ENCODE measurements at places on chromosomes 7 and 10.
A peak's percentile ranks its signal among the peaks of the same experiment; 100 is the strongest.

DNA sequence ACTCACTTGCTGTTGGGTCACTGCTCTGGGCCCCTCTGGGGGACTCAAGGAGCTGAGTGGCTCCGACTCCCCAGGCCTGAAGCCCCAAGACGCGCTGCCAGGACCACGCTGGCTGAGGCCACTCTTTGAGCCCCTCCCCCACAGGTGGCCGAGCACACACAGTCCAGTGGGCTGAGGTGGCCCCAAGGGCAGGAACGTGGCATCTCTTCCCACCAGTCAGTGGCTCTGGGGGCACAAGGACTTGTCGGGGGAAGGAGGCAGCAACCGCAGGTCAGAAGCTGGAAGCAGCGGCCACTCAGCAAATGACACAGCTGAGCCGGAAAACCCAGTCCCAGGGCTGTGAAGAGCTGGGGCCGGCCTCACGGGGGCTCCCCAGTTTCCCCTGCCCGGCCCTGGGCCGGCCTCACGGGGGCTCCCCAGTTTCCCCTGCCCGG, 24.1 kb downstream of the GRIFIN start:
- DNase-seq: no peak

DNA sequence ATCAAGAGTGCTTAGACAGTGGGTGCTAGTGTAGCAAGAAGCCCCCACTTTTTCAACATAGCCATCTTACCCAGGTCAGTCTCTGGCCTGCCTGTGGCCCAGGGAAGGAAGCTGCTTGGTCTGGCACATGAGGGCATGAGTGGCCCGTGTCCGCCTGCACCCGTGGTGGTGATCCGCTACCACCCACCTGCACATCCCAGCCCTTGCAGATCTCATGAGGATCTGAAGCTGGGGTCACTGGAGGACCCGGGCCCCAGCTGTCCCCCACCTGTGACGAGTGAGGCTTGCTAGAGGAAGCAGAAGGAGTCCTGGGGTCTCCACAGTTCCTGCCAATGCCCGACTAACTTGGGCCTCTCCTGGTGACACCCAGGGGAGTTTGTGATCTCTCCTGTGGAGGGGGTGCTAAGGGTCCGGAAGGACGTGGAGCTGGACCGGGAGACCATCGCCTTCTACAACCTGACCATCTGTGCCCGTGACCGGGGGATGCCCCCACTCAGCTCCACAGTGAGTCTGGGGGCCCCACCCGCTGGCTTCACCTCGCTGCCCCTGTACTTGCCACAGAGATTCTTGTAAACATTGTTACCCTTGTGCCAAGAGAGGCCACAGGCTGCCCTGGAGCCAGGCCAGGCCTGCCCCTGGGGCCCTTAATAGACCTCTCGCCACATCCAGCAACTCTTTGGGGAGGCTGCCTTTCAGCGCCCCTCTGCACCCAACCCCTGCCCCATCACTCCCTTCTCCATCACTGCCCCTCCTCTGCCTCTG, 10.8 kb upstream of the VSIR start:
- DNase-seq: no peak

- peak; percentile 54 for DNase-seq
Observed at GRCh38 chr10:99431190-99431760, 851 bp upstream of the GOT1 start.

- DNase-seq: peak; percentile 46
Observed at GRCh38 chr7:333393-333764, 43.4 kb downstream of the FOXL3 start.

DNA sequence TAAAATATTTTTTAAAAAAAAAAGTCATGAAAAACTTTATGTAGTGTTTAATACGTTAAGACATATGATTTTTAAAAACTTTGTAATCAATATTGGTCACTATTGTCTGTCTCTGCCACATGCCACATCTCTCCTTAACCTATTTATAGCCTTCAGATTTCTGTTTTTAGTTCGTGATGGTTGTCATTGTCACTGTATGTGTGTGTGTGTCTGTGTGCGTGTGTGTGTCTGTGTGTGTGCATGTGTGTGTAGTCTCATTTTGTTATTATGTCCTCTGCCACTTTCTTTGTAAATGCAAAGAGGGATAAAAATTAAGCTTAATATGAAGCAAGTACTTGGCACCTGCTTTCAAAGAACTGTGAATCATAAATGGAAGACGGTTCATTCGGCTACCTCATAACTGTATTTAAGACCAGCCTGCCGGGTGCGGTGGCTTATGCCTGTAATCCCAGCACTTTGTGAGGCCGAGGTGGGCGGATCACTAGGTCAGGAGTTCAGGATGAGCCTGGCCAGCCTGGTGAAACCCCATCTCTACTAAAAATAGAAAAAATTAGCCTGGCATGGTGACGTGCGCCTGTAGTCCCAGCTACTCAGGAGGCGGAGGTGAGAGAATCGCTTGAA, 354.0 kb downstream of the ARL4A start:
- DNase-seq: no peak

DNA sequence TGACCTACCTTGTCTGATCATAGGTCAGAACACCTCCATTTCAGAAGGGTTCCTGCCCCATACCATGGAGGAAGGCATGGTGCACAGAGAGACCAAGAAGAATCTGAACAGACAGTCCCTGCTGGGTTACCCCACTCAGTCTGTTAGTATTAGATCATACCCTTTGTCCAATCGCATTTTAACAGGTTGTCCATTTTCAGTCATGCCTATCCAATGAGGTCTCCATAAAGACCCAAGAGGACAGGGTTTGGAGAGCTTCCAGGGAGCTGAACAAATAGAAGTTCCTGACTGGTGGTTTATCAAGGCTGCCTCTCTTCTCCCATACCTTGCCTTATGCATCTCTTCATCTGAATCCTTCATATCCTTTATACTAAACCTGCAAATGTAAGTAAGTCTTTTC, 21.2 kb upstream of the SLC16A12 start:
- DNase-seq: no peak

DNA sequence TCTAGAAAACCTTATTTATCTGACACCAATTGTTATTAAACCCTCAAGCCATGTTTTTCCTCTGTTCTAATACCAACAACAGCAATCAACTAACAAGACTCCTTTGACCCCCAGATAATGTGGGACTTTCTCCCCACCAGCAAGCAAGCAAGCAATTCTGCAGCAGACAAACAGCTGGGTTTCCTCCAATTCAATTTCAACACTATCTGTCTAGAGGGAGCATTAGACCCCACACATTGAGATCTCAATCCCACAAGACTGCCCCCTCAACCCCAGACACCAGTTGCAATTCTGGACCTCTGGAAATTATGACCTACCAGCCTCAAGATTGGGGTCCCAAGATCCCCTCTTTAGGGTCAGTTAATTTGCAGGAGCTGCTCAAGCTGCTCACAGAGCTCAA, 89.4 kb upstream of the TMEM26 start:
- DNase-seq: no peak

GRCh38 chr7:100545360-100546128, 6.5 kb downstream of the AGFG2 start:
- peak; percentile 27 for DNase-seq

DNA sequence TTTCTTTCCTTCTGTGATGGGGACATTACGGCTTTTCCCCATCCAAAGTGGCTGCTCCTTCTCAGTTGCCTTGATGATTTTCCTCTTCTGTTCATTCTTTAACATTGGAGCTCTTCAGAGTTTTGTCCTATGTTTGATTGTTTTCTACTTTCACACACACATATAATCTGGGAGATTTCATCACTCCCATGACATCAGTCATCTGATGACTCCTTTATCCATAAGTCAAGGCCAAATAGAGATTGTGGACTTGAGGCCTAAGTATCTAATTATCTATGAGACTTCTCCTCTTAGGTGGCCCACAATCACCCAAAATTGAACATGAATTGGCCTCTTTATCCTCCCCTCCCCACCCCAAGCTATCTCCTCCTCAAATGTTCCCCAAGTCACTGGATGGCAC, 5.3 kb upstream of the COL1A2 start:
- no peak for DNase-seq

- no peak for DNase-seq
Observed at GRCh38 chr10:73099141-73099540, 2.5 kb upstream of the P4HA1 start.

Measured in neural progenitor cell (in vitro differentiated cells).